ENCODE measurements at places on chromosomes 2 and 18.
A peak's percentile ranks its signal among the peaks of the same experiment; 100 is the strongest.

GRCh38 chr18:2847317-2848246, 776 bp downstream of the EMILIN2 start:
- no peak for DNase-seq

GRCh38 chr18:56770873-56771272, 119.7 kb downstream of the WDR7 start:
- DNase-seq, result no peak

DNA sequence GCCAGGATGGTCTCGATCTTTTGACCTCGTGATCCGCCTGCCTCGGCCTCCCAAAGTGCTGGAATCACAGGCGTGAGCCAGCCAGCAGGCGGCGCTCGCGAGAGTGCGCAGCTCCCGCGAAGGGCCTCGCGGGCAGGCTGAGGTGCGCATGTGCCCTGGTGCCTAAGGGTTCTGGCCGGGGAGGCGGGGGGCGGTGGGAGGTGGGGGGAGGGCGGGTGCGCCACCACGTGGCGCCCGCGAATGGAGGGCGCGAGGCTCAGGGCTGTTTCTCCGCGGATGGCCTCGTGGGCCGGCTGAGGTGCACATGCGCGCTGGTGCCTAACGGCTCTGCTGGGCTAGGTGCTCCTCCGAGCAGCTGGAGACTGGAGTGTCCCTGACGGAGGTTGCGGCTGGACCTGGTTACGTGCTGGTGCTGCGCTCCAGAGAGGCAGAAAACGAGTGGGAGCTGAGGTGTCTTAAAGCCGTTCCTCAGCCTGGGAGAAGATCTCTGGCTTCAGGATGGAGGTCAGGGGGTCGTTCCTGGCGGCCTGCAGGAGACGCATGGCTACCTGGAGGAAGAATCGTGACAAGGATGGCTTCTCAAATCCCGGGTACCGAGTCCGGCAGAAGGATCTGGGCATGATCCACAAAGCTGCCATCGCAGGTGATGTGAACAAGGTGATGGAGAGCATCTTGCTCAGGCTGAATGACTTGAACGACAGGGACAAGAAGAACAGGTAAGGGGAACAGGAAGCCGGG, at the start of gene ANKRD62:
TSS of gene ANKRD62 (plus strand) at position 324 of the 738 bp plus-strand sequence. CDS start at position 499, 175 bp downstream.
- no peak for DNase-seq

DNA sequence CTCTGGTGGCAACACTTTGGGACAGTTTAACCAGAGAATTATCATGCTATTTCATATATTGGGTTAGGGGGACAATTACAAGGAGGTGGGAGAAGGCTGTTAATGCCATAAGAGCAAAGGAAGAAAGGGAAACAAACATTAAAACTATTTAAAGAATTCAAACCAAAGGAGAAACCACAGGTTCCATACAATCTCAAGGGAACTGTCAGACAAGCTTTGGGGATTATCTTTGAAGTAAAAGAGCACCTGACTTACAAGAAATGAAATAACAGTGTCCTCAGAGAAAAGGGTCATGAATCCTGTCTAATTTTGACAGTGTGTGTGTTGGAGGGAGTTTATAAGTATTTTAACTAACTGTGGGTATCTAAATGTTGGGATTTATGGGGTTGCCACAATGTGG, 44.4 kb downstream of the CERS6 start:
- DNase-seq, result no peak

DNA sequence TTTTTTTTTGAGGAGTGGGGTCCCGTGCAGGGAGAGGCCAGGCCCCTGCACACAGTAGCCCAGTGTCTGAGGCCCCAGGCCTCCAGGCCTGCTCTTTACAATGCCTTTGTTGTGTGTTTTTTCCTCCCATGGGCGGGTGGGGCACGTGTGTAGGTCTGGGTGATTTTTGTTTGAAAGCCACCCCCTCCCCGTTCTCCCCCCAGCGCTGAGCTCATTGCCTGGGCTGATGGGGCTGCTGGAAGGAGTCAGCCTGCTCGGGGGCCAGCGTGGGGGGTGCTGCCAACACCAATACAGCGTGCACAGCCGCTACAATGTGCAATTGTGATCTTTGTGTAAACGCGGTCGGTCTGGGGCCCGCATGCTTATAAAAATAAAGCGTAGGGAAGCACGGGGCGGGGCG, 142.7 kb downstream of the DYSF start:
- no peak for DNase-seq

DNA sequence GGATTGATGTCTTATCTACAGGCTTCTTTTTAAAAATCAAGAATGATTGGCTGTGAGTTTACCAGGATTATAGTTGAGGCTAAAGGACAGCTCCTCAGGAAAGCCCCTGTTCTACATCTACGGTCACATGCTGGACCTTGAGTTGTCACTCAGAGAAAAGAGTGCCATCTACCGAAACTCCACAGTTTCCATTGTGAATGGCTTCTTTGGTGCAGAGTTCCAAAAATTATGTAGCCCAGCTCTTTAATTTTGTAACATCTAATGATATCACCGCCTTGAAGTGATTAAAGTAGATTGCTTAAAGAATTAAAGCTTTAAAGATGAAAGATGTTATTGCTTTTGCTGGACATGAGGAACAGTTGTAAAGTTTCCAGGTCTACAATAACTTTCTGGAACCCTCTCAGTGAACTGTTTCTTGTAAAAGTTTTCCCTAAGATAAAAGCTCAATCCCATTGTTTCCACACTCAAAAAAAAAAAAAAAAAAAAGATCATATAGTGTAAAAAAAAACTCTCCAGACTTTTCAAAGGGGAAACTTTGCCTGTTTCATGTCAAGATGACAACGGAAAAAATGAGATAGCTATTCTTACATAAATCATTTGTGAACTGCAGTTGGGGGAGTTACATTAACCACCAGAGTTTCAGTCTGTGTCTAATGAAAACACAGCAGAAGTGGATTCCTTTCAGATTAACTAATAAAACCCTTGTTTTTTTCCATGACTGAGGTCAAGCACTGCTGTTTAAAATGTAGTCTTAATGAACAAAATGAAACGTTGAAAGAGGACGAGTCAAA, 4.3 kb downstream of the COL3A1 start:
- DNase-seq, result no peak

- peak; percentile 66 for DNase-seq
Observed at GRCh38 chr2:119756837-119757236, 2.9 kb upstream of the PTPN4 start.

- DNase-seq, result no peak
Observed at GRCh38 chr2:30994227-30995056, 143.8 kb downstream of the GALNT14 start.

DNA sequence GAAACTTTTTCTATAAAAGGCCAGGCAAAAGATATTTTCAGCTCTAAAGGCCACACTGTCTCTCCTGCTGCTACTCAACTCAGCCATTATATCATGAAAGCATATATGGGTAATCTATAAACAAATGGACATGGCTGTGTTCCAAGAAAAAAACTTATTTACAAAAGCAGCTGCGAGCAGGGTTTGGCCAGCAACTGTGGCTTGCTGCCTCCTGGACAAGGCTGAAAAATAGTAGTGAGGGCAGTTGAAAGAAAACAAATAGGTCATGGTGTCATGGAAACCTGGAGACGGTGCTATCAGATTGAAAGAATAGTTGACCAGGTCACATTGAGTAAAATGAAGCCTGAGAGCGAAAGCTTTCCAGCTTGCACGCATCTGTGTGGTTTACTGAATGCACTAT, 89.2 kb upstream of the LRATD1 start:
- no peak for DNase-seq

DNA sequence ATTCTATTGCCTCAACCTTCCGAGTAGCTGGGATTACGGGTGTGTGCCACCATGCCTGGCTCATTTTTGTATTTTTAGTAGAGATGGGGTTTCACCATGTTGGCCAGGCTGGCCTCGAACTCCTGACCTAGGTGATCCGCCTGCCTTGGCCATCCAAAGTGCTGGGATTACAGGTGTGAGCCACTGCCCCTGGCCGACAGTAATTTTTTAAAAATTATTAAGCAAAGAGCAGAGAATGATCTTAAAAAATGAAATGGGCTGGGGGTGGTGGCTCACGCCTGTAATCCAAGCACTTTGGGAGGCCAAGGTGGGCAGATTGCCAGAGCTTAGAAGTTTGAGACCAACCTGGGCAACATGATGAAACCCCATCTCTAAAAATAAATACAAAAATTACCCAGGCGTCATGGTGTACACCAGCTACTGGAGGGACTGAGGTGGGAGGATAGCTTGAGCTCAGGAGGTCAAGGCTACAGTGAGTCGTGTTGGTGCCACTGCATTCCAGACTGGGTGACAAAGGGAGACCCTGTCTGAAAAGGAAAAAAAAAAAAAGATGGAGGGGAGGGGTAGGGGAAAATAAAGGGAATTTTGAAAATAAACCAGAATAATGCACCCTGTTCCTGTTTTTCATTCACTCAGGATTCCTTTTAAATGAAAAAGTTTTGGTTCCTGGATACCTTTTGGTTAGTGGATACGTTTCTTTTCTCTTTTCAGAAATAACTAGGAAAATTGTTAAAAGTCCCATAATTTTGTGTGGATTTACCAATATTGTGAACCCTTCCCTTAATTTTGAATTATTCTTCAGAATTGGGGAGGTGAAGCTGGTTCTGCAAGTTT, 33.9 kb downstream of the MAP4K4 start:
- no peak for DNase-seq

DNA sequence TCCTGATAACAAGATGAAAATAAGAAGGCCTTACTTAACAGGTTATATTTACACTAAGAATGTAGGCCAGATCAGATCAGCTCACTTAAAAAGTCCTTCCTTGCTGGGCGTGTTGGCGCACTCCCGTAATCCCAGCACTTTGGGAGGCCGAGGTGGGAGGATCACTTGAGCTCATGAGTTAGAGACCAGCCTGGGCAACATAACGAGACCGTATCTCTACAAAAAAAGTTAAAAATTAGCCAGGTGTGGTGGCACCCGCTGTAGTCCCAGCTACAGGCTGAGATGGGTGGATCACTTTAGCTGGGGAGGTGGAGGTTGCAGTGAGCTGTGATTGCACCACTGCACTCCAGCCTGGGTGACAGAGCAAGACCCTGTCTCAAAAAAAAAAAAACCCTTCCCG, 53.2 kb upstream of the SOS1 start:
- no peak for DNase-seq

DNA sequence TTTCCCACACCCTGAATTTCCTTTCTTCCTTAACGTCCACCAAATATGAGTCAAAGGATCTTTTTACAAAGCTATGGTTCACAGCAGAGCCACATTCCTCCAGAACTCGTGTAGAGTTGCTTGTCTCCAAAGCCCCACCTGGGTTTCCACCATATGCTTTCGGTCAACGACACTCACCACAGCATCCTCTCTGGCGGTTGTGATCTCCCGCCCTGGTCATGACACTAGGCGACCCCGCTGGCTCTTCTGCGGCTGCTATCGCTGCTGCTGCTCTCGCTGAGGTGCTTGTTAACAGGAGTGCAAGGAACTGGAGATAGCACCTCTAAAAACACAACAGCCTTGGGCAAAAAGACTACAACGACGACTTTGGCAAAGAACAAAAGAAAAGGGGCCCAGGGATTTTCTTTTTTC, 340 bp downstream of the SLC40A1 start:
- DNase-seq, result peak; percentile 25

- no peak for DNase-seq
Observed at GRCh38 chr2:96697476-96697875, 42.4 kb downstream of the LMAN2L start.

DNA sequence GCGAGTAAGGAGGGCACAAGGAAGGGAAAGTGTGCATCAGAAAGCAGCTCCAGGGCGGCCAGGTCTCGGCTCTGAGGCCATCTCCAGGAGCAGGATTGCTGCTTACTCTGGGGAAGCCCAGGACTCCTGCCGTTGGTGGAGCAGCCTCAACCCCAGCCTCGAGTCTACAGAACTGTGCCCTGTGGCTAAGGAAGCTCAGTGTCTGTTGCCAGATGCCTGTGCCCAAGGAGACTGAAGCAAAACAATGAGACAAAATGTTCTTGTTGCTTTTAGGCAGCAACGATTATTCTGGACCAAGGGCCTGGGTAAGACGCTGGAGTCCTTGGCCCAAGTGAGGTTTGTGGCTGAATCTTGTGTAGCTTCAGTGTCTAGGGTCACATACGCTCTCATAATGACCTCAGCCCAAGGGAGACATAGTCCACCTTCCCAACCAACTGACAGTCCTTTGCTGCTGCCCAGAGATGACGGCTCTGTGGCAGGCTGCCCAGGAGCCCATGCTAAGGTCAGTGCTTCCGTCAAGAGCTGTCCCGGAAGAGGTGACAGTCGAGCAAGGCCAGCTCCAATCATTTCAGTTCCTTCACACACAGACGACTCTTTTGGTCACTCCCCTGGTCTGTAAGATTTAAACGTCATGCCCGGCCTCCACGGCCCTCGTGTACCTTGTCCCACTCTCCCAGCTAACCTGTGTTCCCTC, 223.8 kb downstream of the TTC32 start:
- DNase-seq, result no peak

- no peak for DNase-seq
Observed at GRCh38 chr2:153872311-153873051, 759 bp downstream of the GALNT13 start.

- no peak for DNase-seq
Observed at GRCh38 chr2:53021292-53021691, 746.3 kb upstream of the CHAC2 start.

Data from stimulated activated CD4-positive, alpha-beta T cell treated with anti-CD3 and anti-CD28 coated beads, Interleukin-1b, Interleukin-23, amount 100 ng/mL, for 48 hours (primary cell).